Activated CD8-positive, alpha-beta memory T cell treated with anti-CD3 and anti-CD28 coated beads, Interleukin-2, amount 50 U/mL, for 48 hours (primary cell): ENCODE measurements at places on chromosomes 16 and 17.

GRCh38 chr16:87107201-87107600 lies 210.0 kb downstream of the C16orf95 start:
- DNase-seq = no peak

DNA sequence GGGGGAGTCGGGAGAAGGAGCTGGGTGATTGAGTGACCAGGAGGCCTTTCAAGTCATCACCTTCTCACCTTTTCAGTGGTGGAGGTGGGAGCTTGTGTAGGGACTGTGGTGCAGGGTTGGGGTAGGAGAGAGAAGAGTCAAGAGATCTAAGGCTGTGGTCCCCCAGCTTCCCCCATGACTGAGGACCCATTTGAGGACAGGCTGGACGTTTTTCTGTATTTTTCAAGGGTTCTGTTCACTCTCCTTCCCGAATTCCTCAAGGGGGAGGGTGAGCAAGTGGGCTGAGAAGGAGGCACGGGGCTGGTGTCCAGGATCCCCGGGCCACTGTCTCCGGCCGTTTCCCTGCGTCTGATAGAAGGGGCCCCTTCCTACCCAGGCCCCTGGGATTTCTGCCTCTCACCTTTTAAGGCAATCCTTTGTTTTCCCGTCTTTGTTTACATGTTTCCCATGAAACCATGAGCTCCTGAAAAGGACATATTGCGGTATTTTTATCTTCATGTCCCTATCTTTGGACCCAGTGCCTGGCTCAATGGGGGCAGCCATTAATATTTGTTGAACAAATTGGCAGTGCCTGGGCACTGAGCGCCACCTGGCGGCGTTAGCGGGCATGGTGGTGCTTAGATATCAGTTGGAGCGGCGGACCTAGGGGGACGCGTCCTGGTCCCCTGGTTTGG lies 9.2 kb upstream of the CD300A start:
- peak; percentile 91 for DNase-seq

DNA sequence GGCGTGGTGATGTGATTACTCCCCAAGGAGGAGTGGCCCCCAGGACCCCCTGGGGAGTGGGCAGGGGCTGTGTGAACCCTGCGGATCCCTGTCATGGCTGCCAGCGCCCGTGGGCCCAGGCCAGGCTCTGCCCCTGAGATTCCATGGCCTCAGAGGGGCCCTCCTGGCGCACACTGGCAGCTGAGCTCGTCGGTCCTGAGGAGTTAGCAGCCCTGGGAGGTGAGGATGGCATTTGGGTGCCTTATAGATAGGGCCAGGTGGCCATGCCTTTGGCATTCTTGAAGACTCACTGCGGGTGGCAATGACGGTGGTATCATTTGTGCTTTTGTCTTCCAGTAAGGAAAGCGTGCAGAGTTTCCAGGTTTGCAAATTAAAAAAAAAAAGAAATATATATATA lies 146.8 kb upstream of the GSE1 start:
- no peak for DNase-seq

DNA sequence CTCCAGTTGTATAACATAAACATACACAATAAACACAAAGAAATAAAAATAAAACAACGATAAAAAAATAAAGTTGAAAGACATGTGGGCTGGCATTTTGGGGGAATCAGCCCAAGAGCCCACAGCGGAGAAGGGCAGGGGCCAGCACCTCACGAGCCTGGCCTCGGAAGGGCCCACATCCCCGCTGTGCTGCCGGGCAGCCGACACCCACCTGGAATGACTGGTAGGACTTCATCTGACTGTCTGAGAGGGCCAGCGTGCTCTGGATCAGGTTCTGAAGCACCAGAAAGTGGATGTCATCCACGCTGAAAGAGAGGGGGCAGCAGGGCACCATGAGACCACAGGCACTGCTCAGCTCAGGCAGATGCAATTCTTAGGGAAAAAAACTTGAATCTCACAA lies 73.5 kb downstream of the GTF3C1 start:
- no peak for DNase-seq
